ENCODE measurements at places on chromosomes 5 and 9. TPM values are rescaled to one million over a fixed set of nuclear protein-coding genes. Genes with fewer than 3 reads are reported as not detected.

- no peak for DNase-seq
These were observed 1711.3 kb upstream of the ACO1 start for GRCh38 chr9:30673132-30673531.

DNA sequence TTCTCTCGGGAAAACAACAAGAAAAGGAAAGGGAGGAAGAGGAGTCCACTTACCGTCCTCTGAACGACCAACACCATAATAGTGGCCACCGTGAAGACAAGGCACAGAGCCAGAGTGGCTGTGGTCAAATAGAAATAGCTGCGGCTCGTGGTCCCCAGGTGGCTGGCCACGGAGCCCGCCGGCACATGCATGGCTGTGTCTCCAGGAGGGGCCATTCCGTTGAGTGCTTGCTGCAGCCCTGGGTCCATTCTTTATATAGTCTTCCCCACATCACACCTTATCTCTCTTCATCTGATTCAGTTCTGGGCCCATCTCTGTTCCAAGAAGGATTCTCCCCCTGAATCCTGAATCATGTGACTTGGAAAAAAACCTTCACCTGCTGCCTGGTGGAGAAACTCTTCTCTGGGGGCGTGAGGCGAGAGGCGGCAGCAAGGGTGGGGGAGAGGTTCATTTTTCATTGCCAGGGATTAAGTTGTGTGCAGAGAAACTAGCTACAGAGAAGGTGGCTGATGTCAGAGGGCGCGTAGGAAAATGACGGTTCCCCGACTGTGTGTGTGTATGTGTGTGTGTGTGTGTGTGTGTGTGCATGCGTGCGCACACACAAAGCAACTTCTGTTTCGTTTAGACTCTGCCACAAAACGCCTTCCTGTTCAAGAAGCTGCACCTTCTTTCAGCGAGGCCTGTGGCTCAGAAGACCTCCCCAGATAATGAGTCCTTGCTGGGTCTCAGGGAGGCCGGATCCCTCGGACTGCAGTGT lies at the start of gene TNFSF8:
TSS of gene TNFSF8 (minus strand) at position 536 of the 757 bp plus-strand sequence. CDS start at position 248, 288 bp downstream.
- no peak for DNase-seq

DNA sequence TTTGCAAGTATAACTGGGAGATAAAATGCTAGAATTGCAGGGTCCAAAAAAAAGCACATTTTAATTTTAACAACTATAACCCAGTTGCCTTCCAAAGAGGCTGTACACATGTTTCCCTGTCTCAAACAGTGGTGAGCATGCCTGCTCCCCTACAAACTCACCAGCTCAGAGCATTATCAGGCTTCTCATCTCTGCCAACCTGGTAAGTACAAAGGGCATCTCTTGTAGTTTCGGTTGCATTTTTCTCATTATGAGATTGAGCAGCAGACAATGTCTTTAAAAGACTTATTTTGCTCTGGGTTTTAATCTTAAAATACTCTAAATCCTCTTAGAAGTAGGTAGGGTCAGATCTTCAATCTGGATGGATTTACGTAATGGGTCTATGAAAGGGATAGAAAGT lies 107.1 kb upstream of the MSX2 start:
- no peak for DNase-seq

- no peak for DNase-seq
These were observed at the start of gene CFAP77 for GRCh38 chr9:132409828-132410528. CFAP77 (plus strand) TSS chr9:132410211; CDS start chr9:132410272, 61 bp downstream.

DNA sequence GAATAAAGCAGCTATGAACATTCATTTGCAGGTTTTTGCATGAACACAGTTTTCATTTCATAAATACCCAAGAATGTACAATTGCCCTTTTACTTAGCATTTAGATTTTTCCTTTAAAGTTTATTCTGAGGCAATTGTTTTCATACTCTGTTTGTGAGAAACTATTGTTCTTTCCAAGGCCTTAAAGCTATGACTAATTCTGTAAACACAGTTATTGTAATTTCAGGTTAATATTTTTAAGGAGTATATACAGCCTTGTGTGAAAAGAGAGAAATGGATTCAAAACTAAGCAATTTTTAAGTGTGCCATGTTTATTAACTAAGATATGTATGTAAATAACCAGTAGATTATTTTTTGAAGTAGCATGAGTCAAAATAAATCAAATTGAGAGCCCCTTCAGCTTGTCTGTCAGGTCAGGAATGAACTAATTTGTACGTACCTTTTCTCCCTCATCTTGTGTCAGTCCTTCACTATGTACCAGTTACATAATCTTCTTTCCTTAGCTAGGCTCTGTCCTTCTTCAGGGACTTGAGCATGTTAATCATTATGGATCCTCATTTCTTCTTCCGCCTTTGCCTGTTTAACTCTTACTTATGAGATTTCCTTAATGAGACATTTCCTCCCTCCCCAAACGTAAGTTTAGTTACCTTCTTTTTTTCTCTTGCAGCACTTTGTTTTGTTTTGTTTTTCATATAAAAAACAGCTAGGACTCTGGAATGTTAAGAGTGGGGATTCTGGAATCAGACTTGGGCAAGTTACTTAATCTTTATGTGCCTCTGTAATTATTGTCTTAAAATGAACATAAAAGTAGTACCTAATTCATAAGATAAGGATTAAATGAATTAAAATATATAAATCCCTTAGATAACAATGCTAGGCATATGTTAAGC lies 63.6 kb downstream of the NIPBL start:
- no peak for DNase-seq

- no peak for DNase-seq
These were observed 40.2 kb upstream of the AGXT2 start for GRCh38 chr5:35087991-35088390.

- DNase-seq: peak; percentile 7
These were observed 217.1 kb downstream of the PJA2 start for GRCh38 chr5:109192555-109193281.

DNA sequence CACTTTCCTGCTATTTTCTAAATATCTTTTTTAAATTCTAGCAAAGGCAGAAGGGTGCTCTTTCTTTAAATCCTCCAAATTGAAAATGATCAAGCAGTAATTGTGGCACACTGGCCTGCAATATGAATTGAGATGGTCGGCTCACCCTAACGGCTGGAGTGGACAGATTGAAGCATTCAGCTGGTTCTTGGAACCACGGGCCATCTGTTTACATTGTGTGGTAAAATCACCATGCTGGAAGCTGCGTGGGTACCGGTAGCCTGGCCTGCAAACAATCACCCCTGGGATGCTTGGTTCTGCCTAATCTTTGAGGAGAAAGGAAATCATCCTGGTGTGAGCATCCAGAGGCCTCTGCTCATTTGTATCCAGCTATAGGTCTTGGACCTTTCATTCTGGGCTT lies 289.3 kb downstream of the ZNF608 start:
- DNase-seq: no peak

- peak; percentile 48 for DNase-seq
These were observed 1.1 kb upstream of the SPRY4 start for GRCh38 chr5:142325725-142326479.

- DNase-seq: no peak
These were observed 765.3 kb upstream of the ADAMTS16 start for GRCh38 chr5:4374866-4375265.

- DNase-seq: no peak
These were observed 320.0 kb downstream of the DNAH5 start for GRCh38 chr5:13624283-13625074.

GRCh38 chr9:85995599-85995998 lies 54.7 kb downstream of the NAA35 start:
- DNase-seq: no peak

GRCh38 chr5:152288499-152288898 lies 116.6 kb downstream of the NMUR2 start:
- DNase-seq: no peak

FOXD4L4 gene
- total RNA-seq: 0.17 TPM

DDX4 gene
- not detected for total RNA-seq

SLC34A1 gene
- not detected for total RNA-seq

SCAI gene
- total RNA-seq: 7.2 TPM
